ENCODE measurements at places on chromosomes 11 and 22.
A peak's percentile ranks its signal among the peaks of the same experiment; 100 is the strongest.

GRCh38 chr11:64102005-64102738 lies 63.7 kb downstream of the MACROD1 start:
- no peak for DNase-seq

DNA sequence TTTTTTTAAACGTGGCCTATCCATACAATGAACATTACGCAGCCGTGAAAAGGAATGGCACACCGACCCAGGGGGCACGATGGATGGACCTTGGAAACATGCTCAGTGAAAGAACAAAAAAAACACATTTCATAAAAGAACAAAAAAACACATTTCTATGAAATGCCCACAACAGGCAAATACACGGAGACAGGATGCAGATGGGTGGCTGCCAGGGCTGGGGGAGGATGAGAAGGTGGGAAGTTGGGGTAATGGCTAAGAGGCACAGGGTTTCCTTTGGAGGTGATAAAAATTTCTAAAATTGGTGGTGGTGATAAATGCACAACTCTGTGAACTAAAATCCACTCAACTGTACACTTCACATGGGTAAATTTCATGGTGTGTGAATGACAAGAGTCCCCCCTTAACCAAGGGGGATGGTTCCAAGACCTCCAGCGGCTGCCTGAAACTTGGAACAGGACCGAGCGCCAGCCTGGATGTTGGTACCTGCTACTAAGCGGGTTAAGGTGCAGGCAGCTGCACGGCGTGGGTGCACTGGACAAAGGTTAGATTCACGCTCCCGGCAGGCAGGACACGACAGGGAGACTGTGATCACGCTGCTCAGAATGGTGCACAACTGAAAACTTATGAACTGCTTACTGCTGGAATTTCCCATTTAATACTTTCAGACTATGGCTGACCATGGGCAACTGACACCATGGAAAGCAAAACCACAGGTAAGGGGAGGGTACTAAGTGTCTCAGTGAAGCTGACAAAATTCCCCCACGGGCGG lies 16.5 kb downstream of the BRD1 start:
- DNase-seq = no peak

DNA sequence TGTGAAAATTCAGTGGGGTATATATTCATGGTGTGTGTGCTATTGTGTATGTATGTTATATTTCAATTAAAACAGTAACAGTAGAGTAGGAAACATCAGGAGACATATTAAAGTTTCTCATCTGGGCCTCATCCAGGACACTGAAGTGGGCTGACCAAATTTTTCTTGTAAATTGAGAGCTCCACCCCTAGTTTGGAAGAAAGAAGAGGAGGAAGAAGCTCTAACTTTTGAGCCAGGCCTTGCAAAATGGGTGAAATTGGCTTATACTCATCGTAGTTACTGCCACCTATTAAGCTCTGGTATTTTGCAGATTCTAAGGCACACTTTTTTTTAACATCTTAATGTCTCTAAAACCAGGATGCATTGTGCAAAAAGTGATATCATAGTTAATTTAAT lies 33.7 kb downstream of the TSPAN18 start:
- DNase-seq = no peak

DNA sequence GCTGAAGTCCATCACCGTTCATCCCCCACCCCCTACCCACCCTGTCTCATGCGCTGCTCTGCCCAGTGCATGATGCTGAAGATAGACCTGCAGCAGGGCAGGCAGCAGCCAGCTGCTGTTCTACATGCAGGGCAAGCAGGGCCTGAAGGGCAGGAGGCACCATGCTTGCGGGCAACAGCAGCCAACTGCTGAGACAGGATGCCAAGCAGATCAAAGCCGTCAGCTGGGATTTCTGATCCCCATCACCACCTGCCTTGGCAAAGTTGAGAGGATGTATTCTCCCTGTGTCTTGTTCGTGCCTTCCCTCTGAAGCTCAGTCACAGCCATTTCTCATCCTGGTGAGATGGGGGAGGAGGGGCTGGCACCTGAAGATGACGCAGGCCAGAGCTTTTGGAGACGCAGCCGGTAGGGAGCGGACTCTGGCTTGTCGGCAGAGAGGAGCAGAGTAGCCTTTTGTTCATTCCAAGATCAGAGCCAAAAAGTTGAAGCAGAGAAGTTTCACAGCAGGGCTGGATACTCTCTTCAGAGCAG lies 227.0 kb downstream of the GRIK4 start:
- DNase-seq = no peak

- no peak for DNase-seq
Measured at GRCh38 chr11:57306161-57306876, 18.4 kb downstream of the TNKS1BP1 start.

- no peak for DNase-seq
Measured at GRCh38 chr11:67286621-67287333, 2.3 kb upstream of the ANKRD13D start.

GRCh38 chr22:43238526-43239006 lies 51.6 kb upstream of the TTLL12 start:
- no peak for DNase-seq

GRCh38 chr11:66048547-66049323 lies at the start of gene GAL3ST3:
GAL3ST3 (minus strand) TSS chr11:66049161; CDS start chr11:66045415, 3,746 bp downstream.
- no peak for DNase-seq

GRCh38 chr22:37752189-37753087 lies 55.3 kb upstream of the GCAT start:
- DNase-seq = no peak

GRCh38 chr11:69040581-69041260 lies 8.0 kb upstream of the TPCN2 start:
- DNase-seq = no peak

GRCh38 chr22:23565305-23565914 lies 14.7 kb downstream of the IGLL1 start:
- no peak for DNase-seq

DNA sequence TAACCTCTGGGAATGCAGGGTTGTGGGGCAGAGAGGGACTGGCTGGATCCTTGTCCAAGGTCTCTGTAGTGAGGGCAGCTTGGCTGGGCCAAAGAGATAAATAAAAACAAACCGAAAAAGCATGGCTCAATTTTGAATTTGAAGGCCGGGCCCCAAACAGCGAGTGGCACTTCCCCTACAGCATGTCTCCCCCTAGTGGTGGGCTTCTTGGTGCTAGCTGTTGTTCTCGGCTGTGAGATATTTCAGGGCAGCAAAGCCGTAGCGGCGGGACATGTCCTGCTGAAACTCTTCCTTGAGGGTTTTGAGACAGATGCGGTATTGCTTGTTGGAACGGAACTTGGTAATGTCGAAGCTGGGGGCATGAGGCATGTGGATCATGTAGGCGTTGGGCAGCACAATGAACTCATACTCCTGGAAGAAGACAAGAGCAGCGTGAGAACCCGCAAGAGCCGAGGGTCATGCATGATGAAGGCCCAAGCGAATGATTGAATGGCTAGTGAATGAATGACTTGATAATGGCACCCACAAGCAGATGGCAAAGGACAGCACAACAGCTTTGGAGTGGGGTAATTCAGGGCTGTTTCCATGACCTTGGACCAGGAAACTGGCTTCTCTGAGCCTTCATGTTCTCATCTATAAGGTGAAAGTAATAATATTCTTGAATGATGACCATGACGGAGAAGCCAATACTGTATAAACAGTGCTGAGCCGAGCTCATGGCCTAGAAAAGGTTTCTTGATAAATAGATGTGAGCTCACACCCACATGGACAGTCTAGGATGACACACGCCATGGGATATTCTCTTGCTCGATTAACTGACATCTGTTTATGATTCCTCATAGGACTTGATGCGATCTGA lies 216.3 kb upstream of the SYN3 start:
- DNase-seq = no peak

- no peak for DNase-seq
Measured at GRCh38 chr11:19499026-19499669, 213.5 kb upstream of the NAV2 start.

DNA sequence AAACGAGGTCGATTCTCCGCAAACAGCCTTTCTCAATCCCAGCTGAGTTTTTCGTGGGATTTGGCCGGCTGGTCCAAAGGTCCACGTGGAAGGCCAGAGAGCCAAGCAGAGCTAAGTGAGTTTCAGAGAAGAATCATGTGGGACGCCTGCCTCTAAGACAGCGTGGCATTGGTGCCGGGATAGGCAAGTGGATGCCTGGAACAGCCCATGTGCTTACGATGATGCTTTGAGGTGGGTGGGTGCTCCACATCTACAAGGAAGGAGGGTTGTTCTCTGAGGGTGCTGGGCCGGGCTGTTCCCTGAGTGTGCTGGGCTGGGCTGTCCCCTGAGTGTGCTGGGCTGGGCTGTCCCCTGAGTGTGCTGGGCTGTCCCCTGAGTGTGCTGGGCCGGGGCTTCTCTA lies 41.4 kb downstream of the MUC2 start:
- DNase-seq = no peak

DNA sequence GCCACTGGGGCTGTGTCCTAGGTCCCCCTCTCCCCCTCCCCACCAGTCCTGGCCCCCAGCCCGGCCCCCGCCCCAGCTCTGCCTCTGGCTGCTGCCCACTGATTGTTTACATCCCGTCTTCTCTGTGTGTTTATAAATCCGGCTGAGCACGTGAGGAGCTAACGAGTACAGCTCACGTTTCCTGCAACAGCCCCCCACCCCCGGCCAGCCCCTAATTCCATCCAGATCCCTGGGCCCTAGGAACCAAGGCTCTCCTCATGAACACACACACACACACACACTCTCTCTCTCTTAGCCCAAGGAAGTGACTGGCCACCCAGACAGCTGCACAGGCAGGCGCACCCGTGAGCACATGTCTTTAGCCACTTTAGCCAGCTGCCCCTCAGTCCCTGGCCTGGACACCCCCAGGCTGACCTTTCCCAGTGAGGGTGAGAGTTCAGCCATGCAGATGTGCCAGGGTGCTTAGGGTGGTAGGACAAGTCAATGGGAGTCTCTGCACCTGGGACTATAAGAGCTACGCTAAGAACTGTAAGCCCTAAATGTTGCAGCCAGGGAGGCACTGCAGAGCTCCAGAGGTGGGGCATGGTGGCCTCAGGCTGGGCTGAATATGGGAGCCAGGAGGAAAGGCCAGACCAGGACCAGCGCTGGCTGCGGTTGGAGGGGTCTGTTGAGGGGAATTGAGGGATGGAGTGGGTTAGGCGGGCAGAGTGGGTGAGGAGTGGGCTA lies 2.9 kb downstream of the CLCF1 start:
- no peak for DNase-seq

DNA sequence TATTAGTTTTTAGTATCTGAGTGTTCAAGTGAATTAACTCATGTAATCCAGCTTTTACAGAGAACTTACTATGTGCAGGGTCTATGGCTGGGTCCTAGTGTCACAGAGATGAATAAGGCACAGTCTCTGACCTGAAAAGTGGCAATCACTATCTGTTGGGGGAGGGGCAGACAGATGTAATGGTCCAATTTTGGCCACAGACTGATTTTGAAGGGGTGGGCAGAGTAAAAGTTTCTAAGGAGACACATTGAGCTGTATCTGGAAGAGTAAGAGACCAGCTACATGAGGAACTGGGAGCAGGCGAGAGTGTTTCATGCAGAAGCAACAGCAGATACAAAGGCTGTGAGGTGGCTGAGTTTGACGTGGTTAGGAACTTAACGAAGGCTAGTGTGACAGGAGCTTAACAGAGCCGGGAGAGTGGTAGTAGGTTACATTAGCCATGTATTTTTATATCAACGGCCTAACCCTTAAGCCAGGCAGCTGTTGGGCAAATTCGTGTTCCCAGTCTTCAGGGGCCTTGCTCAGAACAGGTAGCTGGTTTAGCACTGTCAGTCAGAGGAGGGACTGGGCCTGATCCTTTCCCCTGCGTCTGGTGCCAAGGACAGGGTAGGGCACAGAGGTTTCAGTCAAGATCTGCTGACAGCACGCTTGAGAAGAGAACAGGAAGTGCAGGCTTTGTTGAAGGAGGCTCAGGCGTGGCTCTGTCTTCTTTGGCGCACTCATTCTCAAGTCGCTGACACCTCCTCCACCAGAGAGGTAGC lies 1.4 kb upstream of the STIM1 start:
- DNase-seq = peak; percentile 37

DNA sequence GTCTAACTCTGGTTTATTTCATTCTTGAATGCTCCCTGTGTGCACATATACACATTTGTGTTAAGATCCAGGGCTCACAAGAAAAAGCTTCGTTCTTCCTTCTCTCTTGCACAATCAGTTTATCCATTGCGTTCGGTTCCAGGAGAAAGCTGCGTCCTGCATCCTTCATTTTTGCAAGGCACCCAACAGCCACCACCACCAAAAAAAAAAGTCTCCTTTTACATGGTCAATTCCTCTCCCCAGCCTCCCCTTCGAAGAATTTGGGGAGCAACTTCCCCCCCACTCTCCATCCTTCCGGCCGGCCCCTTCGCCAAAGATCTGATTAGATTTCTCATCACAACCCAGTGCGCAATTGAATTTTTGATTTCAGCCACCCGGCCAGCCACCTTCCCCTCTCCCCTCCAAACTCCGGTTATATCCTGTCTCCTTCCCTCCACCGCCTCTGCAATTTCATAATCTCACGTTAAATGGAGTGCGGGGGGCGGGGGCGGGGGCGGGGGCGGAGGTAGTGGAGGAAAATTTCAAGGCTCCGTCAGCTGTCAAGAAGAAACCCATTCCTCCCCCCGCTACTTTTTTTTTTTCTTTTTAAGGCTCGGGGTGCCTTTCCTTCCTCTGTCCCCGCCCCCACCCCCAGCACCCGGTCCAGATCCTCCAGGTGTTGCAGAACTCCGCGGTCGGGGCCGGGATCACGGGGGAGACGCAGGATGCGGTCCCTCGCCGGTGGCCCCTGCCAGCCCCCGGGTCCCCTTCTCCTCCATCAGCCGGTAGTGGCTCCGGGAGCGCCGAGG lies 1166.5 kb downstream of the LRRC4C start:
- no peak for DNase-seq

- DNase-seq = no peak
Measured at GRCh38 chr11:102476812-102477211, 24.2 kb upstream of the TMEM123 start.

DNA sequence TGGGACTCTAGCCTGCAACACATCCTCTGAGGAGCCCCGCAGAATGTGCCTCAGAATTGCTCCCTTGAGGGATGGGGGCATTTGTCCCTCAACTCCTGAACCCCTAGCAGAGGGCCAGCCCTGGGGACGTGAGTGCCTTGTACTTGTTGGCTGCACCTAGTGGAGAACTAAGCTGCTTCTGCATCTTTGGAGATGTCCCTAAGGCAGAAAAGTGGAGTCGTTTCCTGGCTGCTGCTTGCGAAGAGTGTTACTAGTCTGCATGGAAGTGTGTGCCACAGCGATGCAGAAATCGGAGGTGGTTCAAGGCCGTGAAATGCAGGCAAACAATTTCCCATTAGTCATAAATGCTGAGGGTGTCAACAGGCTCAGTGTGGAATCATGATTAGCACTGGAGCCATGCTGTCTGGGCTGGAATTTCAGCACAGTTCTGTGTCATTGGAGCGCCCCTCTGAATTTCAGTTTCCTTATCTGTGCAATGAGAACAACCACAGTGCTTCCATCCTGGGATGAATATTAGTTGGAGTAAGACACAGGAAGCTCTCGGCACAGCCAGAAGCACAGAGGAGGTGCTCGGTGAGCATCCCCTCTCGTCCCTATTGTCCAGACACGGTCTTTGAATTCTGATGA lies 56.5 kb downstream of the MIAT start:
- no peak for DNase-seq

DNA sequence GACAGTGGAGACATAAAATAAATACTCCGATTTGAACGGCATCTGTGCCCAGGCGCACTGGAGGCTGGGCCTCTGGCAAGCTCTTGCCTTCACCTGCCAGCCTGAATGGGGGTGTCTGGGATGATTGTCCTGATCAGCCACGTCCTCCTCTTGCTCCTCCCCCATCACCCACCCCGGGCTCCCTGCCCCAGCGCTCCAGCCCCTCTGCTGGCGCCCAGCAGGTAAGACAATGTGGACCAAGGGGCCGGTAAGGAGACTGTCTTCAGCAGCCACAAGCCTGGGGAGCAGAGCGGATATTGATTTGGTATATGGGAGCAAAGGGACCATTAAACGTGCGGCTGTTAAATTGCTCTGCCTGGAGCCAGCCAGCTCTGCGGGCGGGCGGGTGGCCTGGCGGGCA lies 24.9 kb downstream of the WNT11 start:
- no peak for DNase-seq

All from stimulated activated CD4-positive, alpha-beta T cell treated with anti-CD3 and anti-CD28 coated beads, Interleukin-15, amount 100 ng/mL, for 1 hour (primary cell).